ENCODE measurements at places on chromosomes 12 and 14.

GRCh38 chr12:89176676-89177075, 175.6 kb downstream of the DUSP6 start:
- no peak for DNase-seq

GRCh38 chr12:124232654-124232987, 62.3 kb upstream of the RFLNA start:
- no peak for DNase-seq

DNA sequence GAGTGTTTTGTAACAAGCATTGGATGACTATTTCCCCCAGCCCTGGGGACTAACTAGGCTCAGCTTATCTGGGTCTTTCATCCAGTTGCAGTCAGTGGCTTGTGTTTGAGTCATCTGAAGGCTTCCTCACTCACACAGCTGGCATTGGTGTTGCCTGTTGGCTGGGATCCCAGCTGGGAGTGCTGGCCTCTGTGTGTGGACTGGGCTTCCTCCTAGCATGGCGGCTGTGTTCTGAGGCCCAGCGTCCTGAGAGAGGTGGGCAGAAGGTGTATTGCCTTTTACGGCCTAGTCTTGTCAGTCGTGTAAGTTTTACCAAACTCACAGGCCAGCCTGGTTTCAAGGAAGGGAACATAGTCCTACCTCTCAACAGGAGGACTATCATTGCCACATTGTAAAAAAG, 28.3 kb upstream of the PPP2R5C start:
- DNase-seq, result no peak

GRCh38 chr12:116138781-116139180, 138.7 kb downstream of the MED13L start:
- no peak for DNase-seq

GRCh38 chr12:128644664-128645296, 179.0 kb downstream of the SLC15A4 start:
- DNase-seq, result peak; percentile 8

- no peak for DNase-seq
Observed at GRCh38 chr14:34111953-34112352, 161.1 kb upstream of the EGLN3 start.

- no peak for DNase-seq
Observed at GRCh38 chr12:90327793-90328743, 619.4 kb upstream of the ATP2B1 start.
